ENCODE measurements at places on chromosomes 7 and 10.

DNA sequence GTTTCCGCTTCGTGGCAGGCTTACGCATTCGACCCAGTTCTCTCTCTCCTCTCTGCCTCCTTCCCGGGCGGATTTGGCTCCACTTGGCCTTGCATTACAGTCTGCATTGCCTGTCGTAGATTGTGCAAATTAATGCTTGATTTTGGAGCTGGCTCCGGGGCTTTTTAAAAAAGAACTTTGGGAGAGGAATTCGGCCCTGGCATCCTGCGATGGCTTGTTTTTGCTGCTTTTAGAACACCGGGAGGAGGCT lies 767 bp downstream of the EIF4EBP2 start:
- DNase-seq, result no peak

- DNase-seq, result no peak
These were observed 94.3 kb upstream of the DNAAF5 start for GRCh38 chr7:631964-632830.

DNA sequence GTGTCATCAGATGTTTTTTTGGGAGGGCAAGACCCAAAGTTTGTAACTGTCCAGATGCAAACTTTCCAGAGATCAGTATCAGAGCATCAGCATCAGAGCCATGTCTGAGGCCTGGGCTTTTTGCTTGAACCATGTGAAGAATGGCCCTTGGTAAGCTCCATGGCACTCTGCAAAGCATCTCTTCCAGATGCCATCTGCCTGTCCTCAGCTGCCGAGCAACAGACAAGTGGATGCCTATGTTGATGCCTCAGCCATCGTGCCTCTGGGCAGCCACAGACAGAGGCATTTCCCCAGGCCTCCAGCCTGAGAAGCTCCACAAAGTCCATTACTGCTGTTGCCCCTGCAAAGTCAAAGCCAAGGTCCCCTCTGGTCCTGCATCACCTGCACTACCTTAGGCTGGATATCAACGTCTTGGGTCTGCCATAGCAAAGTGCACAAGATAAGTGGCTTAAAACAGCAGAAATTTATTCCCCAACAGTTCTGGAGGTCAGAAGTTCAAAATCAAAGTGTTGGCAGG lies 670.2 kb upstream of the MKI67 start:
- DNase-seq, result no peak

DNA sequence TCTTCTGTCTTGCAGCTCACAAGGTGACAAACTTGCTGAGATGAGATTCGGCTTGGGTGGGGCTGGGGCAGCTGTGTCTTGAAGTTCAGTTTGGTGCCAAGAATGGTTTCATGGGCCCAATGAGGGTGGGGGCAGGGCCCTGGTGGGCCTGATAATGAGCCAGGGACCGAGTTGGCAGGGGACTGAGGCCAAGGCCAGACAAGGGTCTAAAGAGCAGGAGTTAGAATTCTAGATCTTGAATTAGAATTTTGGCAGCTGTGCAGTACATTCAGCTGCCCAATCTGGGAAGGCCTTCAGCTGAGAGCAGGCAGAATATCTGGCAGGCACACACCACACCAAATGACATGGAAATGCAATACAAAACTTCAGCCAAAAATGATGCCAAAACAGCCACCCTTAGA lies 1.5 kb upstream of the JAZF1 start:
- no peak for DNase-seq

- peak; percentile 79 for DNase-seq
These were observed 105.2 kb upstream of the PPIF start for GRCh38 chr10:79241990-79242619.

- no peak for DNase-seq
These were observed 40.0 kb downstream of the TNKS2 start for GRCh38 chr10:91838199-91838598.

DNA sequence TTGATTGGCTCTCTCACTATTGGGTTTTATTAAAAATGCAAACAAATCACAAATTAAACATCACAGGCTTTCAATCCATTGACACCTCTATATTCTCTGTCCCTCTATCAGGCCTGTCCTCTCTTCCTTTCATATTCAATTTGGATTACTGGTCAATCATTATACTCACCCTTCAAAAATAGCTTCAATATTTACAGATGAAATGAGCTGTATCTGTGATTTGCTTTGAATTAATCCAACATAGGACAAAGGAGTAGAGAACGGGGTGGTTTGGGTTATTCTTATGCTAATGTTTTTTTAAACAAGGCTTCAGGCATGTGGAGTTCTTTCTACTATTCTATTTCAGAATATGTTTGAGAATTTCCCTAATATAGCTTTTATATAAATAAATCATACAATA lies 2.3 kb downstream of the TAS2R39 start:
- DNase-seq, result no peak

GRCh38 chr10:103528549-103528948 lies 35.0 kb downstream of the NEURL1 start:
- no peak for DNase-seq

DNA sequence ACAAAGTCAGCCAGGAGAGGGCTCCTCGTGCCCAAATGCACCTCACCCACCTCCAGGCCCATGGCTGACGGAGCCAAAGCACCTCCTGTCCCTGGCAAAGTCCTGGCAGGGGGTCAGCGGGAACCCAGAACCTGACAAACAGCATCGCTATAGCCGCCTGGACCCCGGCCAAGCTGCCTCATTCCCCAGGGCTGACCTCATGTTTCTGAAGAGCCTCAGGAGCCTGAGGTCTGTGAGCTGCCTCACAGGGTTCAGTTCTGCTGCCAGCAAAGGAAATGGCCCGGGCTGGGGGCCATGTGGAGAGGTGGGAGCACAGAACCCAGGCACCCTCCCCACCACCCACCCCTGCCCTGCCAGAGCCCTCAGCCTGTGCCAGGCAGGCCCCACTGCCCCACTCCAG lies 4.2 kb upstream of the NANOS1 start:
- no peak for DNase-seq

- DNase-seq, result no peak
These were observed 10.4 kb upstream of the PAX2 start for GRCh38 chr10:100735087-100735336.

DNA sequence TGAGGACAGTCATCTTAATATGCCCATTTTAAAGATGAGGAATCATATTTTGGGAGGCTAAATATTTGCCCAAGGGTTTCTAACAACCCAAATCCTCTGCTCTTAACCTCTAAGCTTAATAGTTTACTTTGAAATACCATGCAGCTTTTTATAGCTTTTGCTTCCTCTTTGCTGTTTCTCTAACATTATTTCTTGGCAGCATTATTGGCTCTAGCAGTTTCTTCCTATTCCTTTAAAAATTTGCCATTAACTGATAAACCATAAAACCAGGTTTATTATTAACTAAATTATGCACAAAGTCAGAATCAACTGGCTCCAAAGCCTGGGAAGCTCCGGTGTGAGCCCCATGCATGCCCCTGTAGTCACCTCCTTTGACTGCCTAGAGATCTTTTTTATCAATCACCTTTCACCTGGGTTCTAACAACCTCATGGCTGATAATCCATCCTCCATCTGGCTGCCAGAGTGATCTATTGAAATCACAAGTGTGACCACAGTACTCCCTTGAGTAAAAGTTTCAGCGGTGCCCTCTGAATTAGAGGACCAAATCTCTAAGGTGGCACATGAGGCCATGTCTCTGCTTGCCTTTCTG lies 62.4 kb downstream of the ITGB8 start:
- DNase-seq, result no peak

- DNase-seq, result no peak
These were observed 615.1 kb downstream of the SUGCT start for GRCh38 chr7:40749877-40750276.

GRCh38 chr7:38276096-38276877 lies 2.9 kb upstream of the TARP start:
- DNase-seq, result no peak

DNA sequence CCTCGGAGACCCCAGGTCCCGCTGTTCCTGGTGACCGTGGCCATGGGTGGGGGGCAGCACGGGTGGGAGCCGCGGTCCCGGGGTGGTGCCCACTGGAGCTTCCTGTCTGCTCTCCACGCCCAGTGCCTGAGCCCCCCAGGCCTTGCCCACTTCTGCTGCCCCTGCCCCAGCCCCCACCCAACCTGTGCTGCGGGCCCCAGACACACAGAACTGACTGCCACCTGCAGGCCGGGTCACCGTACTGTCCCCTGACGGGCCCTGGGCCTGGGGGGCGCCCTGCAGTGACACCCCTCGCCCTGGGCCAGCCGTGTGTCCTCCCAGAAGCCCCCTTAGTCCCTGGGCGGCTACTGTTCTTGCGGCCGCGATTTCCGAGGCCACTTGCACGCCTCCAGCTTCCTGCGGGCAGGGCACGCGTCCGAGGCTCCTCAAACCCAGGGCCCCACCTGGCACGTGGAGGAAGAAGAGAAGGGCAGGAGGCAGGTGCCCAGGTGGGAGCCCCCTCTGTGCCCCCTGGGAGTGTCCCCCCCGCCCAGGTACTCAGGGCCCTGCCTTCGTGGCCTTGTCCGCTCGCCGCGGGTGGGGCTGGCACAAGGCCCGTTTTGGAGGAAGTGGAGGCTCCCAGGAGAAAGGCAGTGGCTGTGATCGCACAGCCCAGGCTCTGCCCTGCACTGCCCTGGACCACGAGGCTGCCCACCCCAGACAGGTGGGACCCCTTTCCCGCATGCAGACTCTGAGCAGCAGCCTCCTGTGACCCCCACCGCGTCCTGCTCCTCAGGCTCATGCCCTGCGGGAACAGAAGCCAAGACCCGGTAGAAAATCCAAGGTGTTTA lies 10.4 kb downstream of the TMEM184A start:
- no peak for DNase-seq

DNA sequence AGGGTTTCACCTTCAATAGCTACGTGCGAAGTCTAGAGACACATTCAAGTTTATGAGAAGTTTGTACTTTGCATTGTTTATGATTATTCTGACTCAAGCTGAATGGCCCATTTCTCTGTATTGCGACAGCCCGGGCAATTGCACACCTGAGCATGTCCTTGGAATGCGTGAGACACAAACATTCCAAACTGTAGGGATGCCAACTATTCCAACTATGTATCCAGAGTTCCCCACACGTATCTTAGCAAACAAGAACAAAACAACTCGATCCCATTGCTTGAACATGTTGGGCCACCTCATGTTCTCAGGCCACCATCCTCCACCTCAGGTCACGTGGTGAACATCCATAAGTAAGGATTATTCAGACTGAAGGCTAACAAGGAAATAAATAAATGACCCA lies 51.4 kb upstream of the EGFR start:
- DNase-seq, result no peak

DNA sequence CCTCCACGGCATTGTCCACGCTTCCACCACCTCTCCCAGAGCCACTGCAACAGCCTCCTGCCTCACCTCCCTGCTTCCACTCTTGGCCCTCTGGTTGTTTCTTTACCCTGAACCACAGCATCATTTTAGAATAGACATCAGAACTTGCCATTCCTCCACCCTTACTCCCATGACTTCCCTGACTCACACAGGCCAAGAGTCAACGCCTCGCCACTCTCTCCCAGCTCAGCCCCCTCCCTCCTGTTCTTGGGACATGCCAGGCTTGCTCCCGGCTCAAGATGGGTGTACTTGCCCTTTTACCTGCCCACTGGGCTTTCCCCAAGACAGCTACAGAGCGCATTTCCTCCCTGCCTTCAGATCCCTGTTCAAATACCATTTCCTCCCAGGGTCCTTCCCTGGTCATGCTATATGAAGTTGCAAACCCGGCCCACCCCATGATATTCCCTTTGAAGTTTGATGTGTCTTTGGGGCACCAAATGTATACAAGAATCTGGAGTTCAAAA lies 429.1 kb downstream of the RPS24 start:
- peak; percentile 24 for DNase-seq

GRCh38 chr7:146235195-146235594 lies 118.6 kb downstream of the CNTNAP2 start:
- no peak for DNase-seq

DNA sequence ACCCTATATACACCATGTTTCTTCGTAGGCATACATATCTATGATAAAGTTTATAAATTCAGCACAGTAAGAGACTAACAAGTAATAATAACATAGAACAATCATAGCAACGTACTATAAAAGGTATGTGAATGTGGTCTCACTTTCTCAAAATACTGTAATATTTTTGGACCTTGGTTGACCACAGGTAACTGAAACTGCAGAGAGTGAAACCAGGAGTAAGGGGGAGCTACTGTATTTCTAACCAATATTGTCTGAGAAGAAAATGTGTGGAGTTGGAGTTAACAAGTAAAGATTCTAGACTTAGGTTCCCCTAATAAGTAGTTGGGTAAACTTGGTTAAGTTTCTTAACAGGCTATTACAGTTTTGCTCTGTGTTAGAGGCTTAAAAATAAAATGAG lies 72.1 kb downstream of the GNAI1 start:
- no peak for DNase-seq

- no peak for DNase-seq
These were observed 261.4 kb downstream of the ZMYND11 start for GRCh38 chr10:396535-397220.

DNA sequence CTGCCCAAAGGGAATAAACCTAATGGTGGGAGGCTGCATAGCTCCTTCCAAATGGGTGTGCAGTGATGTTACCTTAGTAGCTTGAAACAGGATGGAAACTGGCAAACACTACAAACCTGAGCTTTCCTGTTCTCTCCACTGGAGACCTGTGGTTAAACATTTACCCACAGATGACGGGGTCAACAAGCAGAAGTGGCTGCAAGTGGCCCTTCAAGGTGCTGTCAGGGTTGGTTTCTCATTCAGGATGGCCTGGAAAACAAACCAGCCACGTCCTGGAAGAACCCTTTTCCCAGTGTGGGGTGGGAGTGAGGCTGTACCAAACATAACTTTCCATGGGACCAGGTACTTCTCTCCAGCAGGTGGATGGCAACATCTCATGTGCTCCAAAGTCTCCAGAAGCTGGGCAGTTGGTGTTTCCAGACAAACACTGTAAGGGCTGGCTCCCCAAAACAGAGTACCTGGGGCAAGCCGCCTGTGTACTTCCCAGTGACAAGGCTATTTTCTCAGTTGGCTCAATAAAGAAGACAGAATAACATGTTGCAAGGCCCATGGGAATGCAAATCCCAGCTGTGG lies 67.5 kb downstream of the DNAJB9 start:
- no peak for DNase-seq

- DNase-seq, result no peak
These were observed 136.4 kb upstream of the FGFR2 start for GRCh38 chr10:121734589-121735045.

- DNase-seq, result no peak
These were observed 44.1 kb upstream of the ADO start for GRCh38 chr10:62760401-62760800.

DNA sequence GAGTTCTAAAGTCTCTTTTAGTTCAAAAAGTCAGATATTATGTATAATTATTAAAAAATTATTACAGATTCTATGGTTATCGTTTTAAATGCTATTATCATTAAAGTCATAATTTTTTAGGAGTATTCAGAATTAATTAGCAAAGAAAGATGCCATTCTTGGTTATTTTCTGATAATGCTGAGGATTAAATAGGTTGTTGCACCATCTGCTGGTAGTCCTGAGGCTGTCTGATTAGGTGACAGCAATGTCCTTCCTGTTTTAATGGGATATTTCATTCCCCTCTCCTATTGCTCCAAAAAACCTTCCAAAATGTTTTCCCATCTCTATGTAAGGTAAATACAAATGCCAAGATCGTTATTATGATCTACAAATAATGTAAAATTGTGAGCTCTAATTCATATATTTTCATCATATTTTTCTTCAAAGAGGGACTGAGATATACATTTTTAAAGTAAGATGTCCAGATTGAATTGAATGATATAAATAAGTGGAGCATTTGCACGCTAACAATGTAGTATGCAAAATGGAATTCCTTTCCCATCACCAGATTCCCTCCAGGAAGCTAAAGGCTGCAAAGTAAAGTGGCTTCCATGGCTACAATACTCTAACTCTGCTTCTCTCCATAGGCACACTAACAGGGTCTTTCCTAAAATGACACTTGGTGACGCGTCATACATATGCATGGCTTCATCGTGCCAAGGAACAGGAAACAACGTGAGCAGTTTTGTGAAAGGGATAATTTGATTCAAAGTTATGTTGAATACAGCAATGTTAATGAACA lies 58.8 kb upstream of the AKR1E2 start:
- DNase-seq, result no peak

Data from ecto neural progenitor cell (in vitro differentiated cells).